Globus pallidus (tissue), 1 donor: ENCODE measurements at places on chromosomes 5 and 9.

- DNase-seq = no peak
Observed at GRCh38 chr9:105950894-105951293, 256.6 kb downstream of the TMEM38B start.

- peak; percentile 68 for DNase-seq
Observed at GRCh38 chr9:133538851-133539833, 4.6 kb downstream of the ADAMTSL2 start.

- no peak for DNase-seq
Observed at GRCh38 chr5:177334781-177335700, 16.4 kb downstream of the LMAN2 start.

- no peak for DNase-seq
Observed at GRCh38 chr9:7042124-7042523, 284.4 kb downstream of the KDM4C start.

DNA sequence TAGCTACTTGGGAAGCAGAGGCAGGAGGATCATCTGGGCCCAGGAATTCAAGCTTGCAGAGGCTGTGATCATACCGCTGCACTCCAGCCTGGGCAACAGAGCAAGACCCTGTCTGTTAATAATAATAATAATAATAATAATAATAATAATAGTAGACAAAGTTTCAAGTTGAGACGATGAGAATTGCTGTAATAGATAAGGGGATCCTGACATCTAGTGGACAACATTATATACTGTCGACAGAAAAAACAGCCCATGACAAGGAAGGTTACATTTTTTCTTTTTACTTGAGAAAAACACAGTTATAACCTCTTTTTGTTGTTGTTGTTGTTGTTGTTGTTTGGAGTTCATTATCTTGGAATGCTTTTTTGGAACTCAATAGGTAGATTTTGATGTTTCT lies 35.3 kb downstream of the NDFIP1 start:
- peak; percentile 40 for DNase-seq

- peak; percentile 65 for DNase-seq
Observed at GRCh38 chr5:72818866-72819534, 2.5 kb downstream of the TNPO1 start.

GRCh38 chr9:69264526-69264925 lies 60.5 kb upstream of the ENTREP1 start:
- DNase-seq = no peak

GRCh38 chr5:172175263-172175719 lies 12.7 kb downstream of the STK10 start:
- peak; percentile 38 for DNase-seq

GRCh38 chr5:113682497-113683136 lies 169.1 kb downstream of the YTHDC2 start:
- no peak for DNase-seq

GRCh38 chr9:104747245-104747564 lies 278 bp upstream of the NIPSNAP3A start:
- DNase-seq = no peak

- DNase-seq = no peak
Observed at GRCh38 chr5:31982621-31983020, 191.5 kb downstream of the GOLPH3 start.

DNA sequence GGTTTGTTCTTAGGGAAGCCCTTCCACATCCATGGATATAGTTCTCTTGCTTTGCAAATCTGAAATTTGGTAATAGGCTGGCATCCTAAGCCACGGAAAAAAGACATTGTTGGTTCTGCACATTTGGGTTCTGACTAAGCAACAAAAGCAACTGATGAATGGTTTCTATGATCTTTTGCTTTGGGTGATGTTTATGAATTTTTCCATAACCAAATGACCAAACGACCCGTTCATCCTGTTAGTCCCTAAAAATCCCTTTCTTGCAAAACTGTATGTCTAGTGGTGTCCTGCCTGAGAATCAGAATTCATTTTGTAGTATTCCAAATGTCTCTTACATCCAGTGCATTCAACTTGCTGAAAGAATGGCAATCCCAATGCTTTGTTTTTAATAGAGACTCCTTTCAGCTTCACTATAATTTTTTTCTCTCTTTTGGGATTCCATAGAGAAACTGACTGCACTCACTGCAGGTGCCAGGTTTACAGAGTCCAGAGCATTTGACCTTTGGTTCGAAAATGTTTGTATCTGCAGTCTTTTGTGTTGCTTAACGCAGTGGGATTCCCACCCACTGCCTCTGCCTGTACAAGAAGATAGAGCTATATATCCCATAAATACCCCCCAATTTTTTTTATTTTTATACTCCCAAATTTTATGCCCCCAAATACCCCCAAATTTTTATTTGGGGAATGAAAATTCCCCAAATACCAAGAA lies 4.7 kb downstream of the SPTAN1 start:
- no peak for DNase-seq

GRCh38 chr9:35552837-35553236 lies 52.2 kb upstream of the TESK1 start:
- no peak for DNase-seq

- no peak for DNase-seq
Observed at GRCh38 chr9:38176251-38176650, 107.2 kb upstream of the SHB start.

DNA sequence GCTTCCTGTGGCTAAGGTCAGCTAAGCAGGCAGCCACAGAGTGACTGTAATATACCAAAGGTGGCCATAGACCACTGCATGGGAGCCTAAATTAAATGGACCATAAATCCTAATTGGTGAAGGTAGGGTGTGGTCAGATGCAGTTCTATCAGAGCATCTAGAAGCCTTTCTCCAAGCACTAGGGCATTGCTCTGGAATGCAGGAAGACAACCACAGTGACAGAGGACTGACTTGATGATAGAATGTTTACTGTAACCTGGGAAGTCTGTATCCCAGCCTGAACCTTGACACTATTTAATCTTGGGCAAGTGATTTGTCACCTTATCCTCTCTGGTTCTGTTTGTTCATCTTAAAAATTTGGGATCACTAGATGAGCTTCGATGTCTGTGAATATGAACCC lies 2.3 kb downstream of the FBXO38 start:
- DNase-seq = no peak

GRCh38 chr5:74016373-74016772 lies 390.4 kb downstream of the ARHGEF28 start:
- no peak for DNase-seq

DNA sequence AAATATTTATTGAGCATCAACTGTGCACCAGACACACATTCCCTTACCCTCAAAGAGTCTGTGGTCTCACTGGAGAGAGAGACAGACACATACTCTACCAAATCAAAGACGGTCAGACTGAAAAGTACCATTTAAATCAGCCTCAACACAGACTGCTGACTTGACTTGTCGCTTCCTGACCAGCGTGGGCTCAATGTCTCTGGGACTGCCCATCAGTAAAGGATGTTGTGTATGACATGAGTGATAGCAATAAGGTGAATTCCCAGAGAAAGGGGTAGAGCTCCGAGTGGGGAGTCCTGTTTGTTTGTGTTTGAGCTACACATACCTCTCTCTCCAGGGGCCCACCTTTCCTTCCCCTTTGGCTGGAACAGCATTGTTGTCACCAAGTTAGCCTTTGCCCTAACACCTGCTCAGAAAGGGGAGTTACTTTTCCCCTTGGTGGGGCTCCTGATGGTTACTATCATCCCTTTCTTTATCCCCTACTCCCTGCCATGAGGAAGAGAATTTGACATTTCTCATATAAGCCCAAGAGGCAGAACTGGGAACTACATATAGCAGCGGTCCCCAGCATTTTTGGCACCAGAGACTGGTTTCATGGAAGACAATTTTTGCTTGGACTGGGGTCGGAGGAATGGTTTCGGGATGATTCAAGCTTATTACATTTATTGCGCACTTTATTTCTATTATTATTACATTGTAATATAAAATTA lies 33.9 kb downstream of the NR4A3 start:
- no peak for DNase-seq

- no peak for DNase-seq
Observed at GRCh38 chr9:32326146-32326545, 58.3 kb upstream of the ACO1 start.

DNA sequence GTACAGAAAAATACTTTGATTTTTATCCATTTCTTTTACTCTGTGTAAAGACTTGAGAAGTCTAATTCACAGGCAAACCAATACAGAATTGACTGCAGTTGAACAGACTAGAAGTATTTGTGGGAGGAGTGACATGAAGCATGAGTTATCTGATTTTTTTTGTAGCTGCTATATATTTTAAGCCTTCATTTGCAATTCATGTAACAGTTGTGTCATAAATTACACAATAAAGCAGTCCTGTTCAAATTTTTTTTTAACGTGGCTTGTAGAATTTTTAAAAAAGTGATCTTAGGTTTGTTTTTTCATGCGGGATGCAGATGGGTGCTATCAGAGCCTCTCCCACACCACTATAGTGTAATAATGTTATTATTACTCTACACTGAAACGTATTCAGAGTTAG lies 2.9 kb upstream of the MAML1 start:
- no peak for DNase-seq

- DNase-seq = no peak
Observed at GRCh38 chr5:637581-638450, 25.7 kb downstream of the CEP72 start.

- no peak for DNase-seq
Observed at GRCh38 chr5:58929726-58930125, 346.9 kb downstream of the RAB3C start.

DNA sequence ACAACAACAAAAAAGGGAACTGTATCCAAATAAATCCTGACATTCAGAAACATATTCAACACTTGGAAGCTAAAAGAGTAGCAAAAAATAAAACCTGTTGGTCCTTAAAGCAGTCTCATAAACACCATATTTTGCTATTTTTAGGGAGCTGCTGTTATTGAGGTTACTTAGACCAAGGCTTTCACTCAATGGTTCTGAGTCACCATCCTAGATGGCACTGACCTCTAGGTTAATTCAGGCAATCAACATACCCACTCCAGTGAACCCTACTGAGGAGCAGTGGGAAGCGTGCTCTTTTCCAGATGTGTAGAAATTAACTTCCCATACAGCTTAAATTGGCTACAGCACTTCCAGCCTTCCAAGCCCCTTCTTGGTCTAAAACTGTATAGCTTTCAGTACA lies 5.2 kb downstream of the GNAQ start:
- DNase-seq = no peak

- no peak for DNase-seq
Observed at GRCh38 chr9:113748135-113748534, 128.0 kb upstream of the ZNF618 start.

DNA sequence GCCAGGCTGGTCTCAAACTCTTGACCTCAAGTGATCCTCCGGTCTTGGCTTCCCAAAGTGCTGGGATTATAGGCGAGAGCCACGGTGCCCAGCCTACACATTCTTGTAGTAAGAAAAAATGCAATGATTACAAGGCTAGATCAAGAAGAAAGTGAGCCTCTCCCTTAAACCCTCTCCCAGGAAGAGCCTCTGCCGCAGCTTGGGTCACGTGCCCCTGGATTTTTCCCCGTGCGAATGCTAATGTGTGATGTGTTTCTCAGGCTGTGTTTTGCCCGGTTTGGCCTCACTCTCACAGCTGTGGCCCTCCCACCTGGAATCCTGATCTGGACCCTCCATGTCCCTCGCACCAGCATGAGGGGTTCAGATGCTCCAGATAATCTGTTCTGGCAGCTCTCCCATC lies 6.9 kb downstream of the PLPP7 start:
- DNase-seq = no peak

DNA sequence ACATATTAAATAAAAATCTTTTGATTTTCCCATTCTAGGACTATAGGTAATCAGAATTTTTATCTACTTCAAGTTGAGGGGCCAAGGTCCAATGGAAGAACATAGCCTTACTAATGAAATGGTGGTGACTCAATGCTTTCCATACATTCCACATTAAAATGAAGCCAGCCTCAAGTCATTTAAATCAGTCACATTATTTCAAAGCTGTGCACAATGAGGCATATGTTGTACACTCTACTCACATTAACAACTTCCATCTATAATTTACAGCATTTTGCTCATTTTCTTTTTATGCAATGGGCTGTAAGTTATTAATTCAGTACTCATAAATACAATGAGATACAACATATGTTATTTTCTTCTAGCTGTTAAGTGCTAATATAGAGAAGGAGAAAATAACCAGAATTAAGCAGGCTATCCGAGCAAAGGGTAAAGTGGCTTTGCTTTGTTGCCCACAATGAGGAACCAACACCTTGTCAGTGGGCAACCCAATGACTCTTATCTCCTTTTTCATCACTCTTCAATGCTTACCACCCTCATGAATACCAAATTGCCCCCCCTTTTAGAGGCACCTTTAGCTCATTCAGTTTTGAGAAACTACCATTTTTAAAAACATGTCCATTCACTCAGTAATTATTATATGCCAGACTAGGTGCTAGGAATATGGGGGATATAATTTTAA lies 52.4 kb downstream of the TTLL11 start:
- DNase-seq = no peak

DNA sequence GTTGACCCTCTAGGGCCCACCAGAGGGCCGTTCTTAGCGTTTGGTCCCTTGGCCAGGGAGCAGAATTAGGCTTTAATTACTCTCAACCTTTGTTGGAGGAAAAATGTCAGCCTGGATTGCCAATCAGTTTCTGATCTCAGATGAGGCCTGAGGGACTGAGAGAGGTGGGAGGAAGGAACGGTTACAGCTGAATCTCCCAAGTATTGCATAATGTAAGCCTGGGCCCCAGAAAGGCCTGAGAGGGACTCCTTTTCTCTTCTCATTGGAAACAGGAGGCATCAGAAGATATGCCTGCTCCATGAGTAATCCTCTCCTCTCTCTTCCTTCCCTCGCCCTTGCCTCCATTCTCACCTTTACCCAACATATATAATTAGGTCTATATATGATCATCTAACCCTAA lies 105.7 kb downstream of the INSYN2B start:
- DNase-seq = no peak

GRCh38 chr5:143648696-143649095 lies 163.3 kb upstream of the HMHB1 start:
- no peak for DNase-seq

DNA sequence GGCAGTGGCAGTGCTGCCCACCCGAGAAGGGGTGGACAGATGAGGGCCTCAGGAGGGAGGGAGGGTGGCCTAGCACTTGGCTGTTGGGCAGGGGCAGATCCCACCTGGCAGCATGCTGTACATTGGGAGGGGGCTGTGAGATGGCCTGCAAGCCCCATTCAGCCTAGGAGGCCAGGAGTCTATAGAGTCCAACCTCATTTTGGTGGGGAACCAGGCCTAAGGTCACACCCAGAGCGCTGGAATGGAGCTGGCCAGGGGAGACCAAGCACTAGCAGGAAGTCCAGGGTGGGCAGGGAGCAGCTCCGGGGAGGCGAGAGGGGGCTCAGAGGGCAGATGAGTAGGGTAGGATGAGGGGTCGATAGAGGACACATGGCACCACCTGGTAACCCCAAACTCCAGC lies 22.9 kb downstream of the TRIM14 start:
- DNase-seq = no peak
